ENCODE measurements at places on chromosomes 3 and 15.

- DNase-seq, result no peak
Observed at GRCh38 chr15:26854435-26854834, 12.4 kb upstream of the GABRA5 start.

DNA sequence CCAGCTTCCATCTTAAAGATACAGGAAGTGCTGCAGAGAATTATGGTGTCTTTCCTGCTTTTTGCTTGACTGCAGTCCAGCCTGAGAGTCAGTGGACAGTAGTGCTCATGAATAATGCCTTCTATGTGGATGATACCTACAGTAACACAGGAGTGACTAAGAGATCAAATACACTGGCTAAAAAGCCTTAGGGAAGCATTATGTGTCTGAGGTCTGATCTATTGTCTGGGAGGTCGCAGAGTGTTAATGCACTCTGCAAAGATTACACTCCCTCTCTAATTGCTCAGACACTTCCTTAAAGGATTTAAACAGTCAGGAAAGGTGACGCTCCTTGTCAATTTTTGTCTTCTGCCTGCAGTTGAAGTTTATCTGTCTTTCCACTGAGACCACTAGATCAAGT lies 183.6 kb downstream of the MCTP2 start:
- DNase-seq, result no peak

DNA sequence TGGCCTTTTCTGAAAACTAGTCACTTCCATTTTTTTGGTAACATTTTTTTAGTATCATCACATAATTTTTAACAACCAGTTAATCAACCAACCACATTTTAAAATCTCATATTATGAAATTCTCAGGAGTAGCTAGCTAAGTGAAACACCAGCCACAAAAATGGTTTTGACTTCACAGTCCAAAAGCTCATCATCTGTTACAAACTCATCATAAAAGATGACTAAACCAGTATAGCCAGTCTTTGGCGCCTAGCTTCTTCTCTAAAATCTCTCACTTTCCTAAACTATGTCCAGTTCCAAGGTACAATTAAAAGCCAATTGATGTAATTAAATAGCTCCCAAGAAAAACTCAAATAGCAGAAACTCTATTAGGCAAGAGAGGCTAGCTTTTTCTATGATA lies 88.2 kb upstream of the ZNF385D start:
- peak; percentile 52 for DNase-seq

DNA sequence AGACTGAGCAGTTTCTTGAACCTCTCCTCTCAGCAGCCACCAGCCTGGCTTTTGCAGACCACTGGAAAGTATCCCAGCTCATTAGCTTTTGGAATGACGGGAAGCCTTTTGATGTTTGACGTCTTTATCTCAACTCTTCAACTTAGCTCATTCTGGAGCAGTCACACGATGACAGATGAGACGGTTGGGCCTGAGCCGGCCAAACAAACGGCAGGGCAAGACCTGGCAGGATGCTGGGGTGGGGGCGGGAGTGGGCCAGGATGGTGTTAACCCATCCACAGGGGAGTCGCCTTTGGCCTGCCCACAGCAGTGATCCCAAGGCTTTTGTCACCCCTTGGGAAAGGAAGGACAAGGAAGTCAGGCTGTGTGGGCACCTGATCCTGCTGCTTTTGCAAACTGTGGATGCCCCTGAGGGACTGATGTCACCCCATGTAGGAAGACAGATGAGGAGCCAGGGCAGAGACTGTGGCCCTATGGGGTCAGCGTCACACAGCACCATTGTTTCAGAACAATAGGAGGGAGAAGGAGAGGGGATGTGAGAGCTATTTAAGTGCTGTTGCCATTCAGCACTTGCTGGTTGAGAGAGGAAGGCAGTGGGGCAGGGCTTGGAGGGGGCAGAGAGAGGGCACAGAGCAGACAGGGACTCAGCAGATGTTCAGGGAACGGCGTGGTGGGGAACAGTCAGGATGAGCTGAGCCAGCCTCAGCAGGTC lies 121.9 kb upstream of the CTDSPL start:
- DNase-seq, result no peak

DNA sequence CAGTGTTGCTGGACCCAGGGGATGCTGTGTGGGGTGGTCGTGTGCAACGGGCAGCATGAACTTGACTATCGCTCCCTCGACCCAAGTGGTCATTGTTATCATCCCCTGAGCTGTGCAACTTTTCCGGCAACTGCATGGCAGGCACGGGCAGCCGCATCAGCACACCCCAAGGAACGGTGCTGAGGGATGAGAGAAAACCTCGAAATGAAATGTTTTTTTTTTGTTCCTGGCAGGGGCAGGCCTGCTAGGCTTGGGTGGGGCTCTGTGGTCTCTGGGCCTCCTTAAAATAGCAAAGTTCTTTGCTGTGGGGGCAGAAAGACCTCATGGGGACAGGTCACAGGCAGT lies 51.4 kb downstream of the CORO2B start:
- DNase-seq, result no peak

GRCh38 chr15:98834976-98835375 lies 172.6 kb downstream of the PGPEP1L start:
- DNase-seq, result no peak

DNA sequence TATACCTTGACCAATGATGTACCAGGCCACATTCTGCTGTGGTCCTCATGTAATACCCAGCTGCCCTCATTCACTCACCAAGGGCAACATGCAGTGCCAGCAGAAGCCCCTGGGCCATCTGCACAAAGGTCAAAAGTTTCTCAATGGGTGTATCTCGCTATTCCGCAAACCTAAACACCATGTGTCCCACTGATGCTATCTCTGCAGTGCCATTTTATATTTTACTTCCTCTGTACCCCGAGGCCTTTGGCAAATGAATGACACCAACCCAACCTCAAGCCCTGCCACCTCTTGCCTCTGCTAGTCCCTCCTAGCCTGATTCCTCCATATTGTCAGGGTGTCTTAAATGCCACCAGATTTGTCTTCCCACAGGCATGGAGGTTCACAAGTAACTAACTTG lies 59.2 kb downstream of the AAGAB start:
- no peak for DNase-seq

- DNase-seq, result no peak
Observed at GRCh38 chr15:33801954-33802353, 166.3 kb upstream of the CHRM5 start.

DNA sequence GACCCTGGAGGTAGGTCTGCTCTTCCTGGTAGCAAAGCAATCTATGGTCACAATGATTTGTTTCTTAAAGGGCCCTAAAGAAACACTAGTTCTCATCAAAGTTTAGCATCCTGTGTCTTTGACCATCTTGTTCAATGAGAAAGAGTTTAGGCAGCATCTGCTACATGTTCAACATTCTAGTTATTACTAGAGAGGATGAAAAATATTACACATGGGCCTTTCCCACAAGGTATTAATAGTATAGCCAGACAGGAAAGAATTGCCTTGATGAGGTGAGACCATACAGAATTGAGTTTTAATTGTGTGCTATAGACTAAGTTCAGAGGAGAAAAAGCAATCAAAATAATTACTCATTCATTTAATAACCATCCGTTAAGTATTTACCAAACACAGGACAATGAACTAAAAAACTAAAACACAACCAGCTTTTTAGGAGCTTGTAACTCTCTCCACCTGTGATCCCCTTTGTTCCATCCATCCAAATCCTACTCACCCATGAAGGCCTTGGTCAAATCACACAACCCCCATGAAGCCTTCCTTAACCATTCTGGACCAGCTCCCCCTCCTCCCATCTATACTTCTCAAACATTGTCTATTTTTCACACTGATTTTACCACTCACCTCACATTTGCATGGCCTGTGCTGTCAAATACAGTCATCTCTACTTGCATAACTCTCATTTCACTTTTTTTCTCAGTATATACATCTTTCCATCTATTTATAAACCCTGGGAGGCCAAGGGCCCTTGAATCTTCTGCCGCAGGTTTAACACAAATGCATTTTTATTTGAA lies 122.9 kb downstream of the RORA start:
- DNase-seq, result no peak

- DNase-seq, result no peak
Observed at GRCh38 chr3:14489641-14490040, 50.5 kb downstream of the GRIP2 start.

DNA sequence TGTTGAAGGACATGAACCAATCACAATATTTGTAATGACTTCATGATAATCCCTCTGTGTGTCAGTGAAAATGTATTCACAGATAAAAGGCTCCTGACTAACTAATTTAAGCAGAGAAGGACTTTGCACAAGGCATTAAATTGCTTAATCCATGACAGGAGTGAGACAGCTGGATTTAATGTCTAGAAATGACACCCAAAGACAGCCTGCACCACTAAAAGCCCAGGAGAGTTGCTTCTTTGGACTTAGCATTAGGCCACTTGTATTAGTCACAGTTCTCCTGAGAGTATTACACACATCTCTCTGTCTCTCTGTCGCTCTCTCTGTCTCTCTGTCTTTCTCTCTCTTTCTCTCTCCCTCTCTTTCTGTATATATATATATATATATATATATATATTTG lies 180.4 kb downstream of the GOLGA8K start:
- no peak for DNase-seq

- DNase-seq, result peak; percentile 71
Observed at GRCh38 chr3:119630128-119630879, 30.1 kb downstream of the POPDC2 start.

DNA sequence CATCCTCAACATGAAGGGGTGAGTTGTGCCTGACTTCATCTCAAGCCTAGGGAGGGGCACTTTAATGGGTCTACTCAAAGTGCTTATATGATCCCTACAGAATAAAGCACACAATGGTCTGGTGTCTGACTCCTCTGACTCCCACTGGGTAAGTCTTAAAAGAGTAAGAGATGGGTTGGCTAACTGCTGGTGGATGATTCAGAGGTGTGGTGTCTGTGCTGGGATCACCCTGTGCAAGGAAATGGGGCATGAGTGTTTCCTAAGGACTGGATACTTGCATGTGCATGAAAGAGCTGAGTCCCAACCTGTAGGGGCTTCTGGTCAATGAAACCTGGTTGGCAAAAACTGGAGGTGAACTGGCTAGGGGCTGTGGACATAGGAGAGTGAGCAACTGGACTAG lies 158.8 kb downstream of the IL20RB start:
- no peak for DNase-seq

DNA sequence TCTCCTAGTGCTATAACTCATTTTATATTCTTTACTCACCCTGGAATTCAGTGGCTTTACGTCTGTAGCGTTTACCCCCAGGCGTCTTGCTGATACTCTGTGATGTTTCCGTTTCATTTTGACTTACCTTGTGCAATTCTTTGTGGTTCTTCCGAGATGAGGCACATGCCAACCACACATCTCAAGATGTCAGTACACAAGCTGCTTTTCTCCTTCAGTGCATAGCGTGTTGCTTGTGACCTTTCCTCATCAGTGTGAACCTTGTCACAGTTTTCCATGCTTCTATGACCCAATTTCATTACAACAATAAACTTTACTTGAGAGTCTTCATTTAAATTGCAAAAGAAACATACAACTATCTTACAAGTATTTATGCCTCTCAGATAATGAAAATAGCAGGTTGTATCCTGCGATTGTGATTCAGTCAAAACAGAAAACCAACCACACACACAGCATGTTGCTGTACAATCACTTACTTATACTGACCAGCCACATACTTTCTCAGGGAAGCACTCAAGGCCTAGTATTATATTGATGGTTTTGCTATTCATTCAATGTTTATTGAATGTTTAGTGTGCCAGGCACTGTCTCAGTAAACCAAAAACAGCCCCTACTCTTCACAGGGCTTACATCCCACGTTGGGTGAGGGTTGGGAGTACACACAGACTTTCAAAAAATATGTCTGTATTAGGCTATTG lies 4.6 kb upstream of the TBL1XR1 start:
- DNase-seq, result no peak

DNA sequence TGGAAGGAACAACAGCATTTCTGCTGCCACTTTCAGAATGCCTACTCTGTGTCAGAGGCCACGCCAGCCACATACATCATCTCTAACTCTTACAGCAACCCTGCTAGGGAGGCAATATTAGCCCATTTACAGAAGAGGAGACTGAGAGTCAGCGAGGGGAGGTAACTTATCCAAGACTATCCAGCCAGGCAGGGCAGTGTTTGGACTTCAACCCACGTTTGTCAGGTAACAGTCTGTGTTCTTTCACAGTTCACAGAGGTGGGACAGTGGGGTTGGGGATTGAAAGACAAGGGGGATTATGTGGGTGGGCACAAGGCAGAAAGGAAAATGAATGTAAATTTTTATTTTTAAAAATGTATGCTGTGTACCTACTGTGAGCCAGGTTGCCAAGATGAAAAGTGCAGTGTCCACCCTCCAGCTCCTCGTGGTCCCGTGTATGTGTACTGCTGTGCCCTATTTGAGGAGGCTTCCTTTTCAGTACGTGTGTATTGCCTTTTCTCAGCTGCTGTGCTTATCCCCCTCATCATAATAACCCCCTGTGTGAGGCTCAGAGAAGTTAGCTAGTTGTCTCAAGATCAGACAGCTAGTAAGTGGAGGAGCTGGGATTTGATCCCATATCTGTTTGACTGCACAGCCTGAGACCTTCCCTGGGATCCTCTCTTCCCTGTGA lies 16.5 kb upstream of the ATP2B2 start:
- DNase-seq, result no peak

DNA sequence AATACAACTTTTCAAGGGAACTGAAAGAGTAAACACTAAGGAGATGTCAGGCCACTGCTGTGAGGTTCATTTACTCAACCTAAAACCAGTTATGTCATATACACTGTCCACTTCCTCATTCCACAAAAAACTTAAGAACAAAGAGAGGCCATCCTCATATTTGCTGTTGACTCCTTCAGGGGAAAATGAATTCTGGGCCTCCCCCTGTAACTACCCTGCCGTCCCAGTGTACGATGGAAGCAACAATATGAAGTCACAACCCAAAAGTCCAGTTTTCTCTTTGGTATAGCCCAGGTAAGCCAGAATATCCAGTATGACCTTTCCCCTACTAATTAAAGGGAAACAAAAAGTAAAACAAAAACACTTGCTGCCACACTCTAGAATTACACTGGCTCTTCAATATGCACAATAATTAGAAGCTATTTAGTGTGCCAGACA lies 16.2 kb downstream of the CEP152 start:
- no peak for DNase-seq

DNA sequence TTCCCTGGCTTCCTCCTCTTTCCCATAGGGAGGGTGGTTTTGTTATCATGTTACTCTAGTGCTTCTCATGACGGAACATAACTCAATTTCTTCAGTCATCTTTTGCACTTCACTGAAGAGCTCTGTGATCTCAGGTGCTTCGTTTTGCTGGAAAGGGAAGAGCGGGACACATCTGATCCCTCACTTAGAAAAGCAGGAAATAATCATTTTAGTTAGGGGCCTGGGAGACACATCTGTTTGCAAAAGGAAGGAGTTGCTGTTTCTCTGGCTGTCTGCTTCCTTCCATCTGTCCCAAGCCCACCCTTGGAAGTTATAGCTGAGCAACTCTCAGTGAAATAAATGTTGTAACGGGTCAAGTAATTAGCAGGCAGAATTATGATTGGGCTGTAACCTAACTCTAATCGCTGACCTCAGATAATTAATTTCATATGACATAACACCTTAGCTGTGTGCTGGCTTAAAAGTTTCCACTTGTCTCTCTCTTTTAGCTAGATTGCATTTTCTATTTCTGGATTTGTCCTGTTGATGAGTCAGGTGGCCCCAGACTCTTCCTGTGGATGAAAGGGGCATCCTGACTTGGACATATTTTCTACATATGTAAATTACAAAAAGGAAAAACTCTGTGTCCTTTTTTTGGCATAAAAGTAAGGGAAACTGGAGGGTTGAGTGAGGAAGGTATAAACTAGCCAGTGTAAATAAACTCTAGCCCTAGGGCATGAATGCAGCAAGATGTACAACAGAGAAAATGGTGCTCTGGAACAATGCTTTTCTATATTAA lies 11.0 kb upstream of the FILIP1L start:
- no peak for DNase-seq
